ENCODE measurements at places on chromosomes 16 and 17.

DNA sequence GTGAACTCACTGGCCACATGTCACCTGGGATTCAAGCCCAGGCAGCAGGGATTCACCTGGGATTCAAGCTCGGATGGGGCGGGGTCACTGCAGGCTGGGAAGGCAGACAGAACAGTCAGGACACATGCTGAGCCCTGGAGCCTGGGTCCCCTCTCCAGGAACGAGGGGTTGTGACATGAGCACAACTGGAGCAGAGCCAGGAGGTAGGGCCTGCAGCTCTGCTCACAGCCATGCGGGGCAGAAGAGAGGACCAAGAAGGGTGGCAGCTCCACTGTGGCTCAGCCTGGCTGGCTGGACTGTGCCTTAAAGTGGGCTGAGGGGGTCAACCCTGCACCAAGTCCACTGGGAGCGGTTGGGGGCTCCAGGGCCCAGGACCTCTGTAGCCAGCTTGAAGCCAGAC lies 150.1 kb downstream of the RAB11FIP4 start:
- DNase-seq = no peak

GRCh38 chr16:67158637-67159600 lies 790 bp downstream of the TRADD start:
- DNase-seq = no peak

DNA sequence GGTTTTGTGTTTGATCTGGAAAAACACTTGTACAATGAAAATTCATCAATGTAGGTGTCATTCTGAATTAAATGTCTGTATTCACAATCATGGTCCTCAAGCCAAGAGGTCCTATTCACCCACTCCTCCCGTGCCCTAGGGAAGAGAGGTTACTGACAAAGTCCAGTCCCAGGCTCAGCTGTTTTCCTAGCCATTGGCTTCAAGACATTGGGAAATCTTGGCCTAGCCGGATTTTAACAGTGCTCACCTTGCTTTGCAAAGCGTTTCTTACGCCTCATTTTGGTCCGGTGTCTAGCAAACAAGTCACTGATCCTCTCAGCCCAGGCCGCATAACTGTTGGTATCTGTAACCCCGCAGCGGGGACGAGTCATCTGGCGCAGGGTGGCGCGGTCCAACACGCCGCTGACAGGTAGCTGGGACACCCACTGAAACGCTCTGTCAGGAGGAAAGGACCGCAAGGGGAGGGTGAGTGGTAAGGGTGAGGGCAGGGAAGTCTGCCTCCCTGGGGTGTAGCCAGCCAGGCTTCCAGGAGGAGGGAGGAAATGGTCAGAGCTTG lies 16.7 kb downstream of the MMP28 start:
- no peak for DNase-seq

- DNase-seq = no peak
Observed at GRCh38 chr17:6361733-6362132, 73.2 kb downstream of the AIPL1 start.

GRCh38 chr16:14329727-14330350 lies 258.7 kb downstream of the MRTFB start:
- no peak for DNase-seq

GRCh38 chr16:81014672-81015071 lies 7.7 kb downstream of the CENPN start:
- DNase-seq = no peak

GRCh38 chr16:55273959-55274358 lies 50.0 kb upstream of the IRX6 start:
- DNase-seq = no peak

Measured in SHP77 treated with DMSO at 0.1 percent for 48 hours (cell line).